Tongue (tissue), 3 donors: ENCODE measurements at places on chromosomes 11 and 22. TPM values are rescaled to one million over a fixed set of nuclear protein-coding genes. Genes with fewer than 3 reads are reported as not detected.

MISFA gene
- not detected for total RNA-seq

KRTAP5-7 gene
- total RNA-seq, result not detected

RTN4R gene
- total RNA-seq, result 7.1 TPM

CHKB gene
- total RNA-seq, result 39.2 TPM

CCT8L2 gene
- total RNA-seq, result not detected
